ENCODE measurements at places on chromosomes 11 and 22.

DNA sequence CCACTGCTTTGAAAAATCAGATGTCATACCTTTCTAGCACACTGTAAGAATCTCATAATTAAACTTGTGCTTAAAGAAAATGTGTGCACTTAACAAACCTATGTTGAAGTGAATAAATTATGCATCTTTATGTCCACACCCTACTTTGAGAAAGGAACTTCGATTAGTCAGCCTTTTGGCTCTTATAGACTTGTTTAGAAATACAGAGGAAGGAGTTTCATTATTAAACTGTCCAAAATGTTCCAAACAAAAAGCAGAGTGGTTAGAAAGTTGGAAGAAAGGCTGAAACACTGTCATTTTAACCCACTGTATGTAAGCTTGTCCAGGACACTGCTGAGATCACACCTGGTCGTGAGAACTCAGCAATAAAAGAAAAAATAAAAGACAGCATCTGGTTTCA, 863.2 kb upstream of the CHORDC1 start:
- DNase-seq = no peak

GRCh38 chr11:94650756-94651155, 83.6 kb downstream of the PIWIL4 start:
- DNase-seq = no peak

- no peak for DNase-seq
These were observed 147.3 kb downstream of the CCDC34 start for GRCh38 chr11:27215471-27216269.

DNA sequence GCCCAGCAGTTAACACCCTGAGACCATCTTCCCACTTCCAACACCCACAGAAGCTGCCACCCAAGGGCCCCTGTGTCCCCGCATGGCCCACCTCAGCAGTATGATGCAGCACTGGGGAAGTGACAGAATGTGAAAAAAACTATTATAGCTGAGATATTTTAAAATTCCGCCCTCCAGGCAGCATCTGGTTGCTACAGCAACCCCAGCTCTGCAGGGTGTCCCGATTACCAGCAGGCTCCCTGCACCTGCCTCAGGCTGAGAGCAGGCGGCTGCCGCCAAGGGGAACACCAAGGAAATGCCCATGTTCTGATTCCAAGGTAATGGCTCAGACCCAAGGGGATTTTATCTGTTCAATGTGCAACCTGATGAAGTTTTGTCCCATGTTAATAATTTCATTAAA, 10.5 kb upstream of the TMEM121B start:
- no peak for DNase-seq

GRCh38 chr22:38313384-38313955, 3.8 kb downstream of the CSNK1E start:
- peak; percentile 8 for DNase-seq

- DNase-seq = no peak
These were observed 27.8 kb downstream of the PHLDB1 start for GRCh38 chr11:118635237-118635591.

DNA sequence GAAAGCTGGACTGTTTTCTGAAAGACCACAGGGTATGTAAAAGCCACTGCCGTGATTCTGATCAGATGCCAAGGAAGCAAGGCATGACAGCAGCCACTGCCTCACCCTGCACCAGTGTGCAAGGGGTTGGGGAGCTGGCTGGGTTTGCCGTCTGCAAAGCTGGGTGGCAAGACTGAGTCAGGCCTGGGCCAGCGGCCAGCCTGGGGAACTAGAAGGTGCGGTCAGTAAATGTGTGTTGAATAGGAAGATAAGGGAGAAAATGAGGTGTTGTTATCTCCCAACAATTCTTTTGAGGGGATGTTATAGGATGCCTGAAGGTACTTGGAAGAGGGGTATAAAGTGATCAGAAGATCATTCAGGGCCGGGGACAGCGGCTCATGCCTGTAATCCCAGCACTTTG, 8.0 kb downstream of the VSTM5 start:
- DNase-seq = no peak

DNA sequence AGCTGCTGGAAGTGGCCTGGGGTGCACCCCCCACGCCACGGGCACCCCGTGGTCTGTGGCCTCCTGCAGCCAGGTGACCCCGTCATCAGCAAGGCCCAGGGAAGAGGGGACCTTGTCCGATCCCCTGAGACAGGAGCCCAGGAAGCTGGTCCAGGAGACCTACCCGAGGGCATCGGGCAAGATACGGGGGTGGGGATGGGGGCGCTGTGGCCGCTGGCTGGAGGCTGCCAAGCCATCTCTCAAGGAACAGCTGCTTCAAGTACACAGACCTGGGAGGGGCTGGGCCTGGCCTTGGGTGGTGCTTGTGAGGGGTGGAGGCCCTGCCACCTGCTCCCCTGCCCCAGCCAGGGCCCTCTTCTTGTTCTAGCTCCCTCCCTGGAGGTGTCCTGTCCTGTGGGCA, 1272.1 kb downstream of the BRD1 start:
- no peak for DNase-seq

DNA sequence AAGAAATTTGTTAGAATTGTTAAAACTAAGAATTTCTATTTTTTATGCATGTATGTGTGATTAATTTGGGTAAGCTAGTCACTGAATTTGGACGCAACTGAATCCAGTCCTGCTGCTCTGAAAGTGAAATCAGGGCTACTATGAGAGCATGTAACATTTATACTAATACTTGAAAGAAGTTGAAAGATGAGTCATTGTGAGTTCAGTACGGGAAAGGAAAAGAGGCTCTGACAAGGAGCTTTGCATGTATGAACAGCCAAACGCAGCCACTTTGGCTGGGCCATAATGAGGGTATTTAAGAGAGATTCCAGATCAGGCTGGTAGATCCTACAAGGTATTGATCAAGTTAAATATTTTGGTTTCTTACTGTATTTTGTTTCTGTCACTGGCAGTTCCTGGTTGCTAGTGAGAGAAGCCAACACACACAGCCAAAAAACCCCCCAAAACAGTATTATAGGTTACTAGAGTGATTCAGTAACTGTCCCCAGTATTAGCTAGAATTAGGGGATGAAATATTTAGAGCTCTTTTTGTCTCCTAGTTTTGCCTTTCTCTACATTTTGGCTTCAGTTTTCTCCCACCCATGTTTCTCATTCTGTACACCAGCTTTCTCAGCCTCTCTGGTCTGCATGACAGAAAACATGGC, 14.1 kb downstream of the AASDHPPT start:
- peak; percentile 7 for DNase-seq

DNA sequence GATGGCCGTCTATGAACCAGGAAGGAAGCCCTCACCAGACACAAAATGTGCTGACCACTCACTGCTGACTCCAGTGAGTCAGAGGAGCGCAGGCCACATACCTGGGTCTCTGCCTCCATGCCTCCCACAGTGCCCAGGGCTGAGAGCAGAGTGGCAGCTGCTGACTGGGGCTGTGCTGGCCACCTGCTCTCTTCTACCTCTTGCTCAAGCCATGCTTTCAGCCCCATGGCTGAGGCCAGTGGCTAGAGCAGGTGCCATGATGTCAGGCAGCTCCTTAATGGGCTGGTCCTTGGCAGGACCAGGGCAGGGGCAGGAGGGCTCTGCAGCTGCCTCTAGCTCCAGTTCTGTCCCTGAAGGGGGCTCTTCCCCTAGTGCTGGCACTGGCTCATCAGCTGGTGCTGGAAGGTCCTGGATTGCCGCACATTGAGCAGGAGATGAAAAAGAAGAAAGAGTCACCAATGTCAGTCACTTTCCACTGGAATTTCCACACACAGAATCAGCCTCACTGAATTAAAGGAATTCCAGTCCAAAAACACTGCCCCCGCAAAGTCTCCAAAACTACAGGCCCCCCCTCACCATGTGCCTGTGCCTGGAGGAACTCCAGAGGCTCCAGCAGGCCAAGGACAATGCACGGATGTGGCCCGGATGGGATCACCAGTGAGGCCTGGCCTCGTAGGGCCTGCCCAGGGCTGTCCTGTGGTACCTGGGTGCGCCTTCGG, 86.4 kb downstream of the GGTLC2 start:
- no peak for DNase-seq

DNA sequence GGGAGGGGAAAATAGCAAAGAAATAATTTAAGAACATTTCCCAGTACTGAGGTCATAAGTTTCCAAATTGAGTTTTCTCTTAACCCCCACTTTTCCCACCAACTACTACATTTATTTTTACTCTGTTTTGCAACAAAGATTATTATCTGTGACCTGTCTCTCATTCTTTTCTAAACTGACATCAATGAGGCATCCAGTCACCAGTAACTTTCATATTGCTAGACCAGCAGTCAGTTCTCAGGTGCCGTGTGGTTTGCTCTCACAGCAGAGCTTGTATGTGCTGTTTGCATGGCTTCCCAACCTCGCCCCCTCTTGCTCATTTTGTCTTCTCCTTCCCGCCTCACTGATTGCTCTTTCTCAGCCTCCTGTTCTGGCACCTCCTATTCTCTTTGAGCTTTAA, 1091.3 kb downstream of the TBC1D22A start:
- DNase-seq = no peak

DNA sequence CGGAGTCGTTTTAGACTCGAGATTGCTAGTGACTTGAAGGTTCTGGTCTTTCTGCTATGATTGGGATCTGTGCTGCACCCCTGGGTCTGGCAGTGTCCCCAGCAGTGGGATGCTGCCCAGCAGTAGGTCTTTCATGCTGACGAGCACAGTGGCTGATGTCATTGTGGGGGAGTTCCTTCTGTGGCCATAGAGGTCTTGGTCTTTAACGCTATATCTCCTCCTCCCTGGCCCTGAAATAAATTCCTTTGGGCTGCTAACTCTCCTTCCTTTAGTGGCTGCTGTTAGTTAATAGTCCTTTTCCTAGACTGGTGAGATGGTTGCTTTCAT, 136.3 kb downstream of the TEAD1 start:
- DNase-seq = no peak

DNA sequence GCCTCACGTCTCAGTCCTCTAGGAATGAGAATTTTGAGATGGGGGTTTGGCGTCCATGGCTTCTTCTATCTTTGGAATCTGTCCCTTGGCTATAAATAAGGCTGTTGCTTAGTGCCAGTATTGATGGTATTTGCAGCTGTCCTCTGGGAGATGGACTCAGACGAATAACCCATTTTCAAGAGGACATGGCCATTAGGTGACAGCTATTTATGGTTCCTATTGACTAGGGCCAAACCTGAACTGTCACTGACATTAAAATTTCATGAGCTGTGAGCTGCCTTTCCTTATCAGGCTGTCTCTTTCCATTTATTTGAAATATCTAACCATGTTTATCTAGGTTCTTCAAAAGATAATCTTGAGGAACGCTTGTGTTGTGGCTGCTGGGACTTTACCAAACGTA, 92.7 kb downstream of the NAV2 start:
- DNase-seq = no peak

DNA sequence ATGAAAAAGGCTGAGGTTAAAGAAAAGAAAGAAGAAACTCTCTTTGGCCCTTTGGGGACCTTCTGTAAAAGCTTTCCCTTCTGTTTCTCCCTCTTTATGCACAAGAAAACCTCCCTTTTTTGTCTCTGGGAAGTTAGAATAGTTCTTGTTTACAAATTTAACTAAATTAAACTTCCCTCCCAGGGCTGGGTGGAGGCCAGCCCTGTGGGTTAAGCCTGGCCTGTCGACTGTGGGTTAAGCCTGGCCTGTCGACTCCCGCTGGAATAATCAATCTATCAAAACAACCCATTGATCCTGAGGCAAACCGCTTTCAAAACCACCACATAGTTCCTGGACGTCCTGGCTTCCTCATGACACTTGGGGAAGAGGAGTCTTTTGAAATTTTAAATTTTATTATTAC, 1.2 kb upstream of the DRG1 start:
- no peak for DNase-seq

GRCh38 chr11:91093141-91093540, 870.3 kb upstream of the CHORDC1 start:
- DNase-seq = no peak

DNA sequence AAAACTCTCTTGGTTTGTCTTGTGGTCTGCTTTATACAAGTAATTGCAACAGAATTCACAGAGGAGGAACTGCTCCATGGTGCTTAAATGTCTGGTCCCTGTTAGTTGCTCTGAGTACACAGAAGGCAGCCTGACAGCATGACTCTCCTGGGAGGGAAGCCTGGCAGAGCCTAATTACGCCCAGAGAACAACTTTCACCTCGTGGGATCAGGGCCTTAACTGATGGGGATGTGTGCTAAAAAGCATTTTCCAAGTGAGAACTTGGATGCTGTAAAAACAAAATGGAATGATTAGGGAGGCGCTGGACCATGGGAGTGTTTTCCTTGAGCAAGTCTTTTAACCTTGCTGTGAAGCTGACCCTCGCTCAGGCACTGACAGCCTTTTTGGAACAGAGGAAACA, 154.0 kb upstream of the TENM4 start:
- DNase-seq = no peak

DNA sequence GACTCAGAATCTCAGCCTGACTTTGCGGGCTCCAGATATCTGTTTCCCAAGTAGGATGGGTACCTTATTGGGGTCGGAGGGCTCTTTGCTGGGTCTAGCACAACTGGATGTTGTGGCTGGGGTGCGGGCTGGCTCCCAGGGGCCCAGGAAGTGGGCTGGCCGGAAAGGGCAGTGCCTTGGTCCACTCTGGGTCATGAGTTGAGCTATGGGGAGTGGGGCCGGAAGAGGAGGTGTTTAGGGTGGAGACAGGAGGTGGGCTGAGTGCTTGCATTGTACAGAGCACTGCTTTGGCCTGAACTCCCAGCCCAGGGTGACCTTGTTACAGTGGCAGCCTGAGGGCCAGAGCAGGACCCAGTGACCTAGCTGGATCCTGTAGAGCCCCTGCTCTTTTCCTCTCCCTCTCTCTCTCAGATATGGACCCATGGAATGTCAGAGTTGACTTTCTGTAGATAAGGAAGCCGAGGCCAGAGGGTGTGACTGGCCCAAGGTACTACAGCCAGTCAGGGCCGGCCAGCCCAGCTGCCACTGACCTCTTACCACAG, 13.2 kb downstream of the PHLDB1 start:
- DNase-seq = no peak

DNA sequence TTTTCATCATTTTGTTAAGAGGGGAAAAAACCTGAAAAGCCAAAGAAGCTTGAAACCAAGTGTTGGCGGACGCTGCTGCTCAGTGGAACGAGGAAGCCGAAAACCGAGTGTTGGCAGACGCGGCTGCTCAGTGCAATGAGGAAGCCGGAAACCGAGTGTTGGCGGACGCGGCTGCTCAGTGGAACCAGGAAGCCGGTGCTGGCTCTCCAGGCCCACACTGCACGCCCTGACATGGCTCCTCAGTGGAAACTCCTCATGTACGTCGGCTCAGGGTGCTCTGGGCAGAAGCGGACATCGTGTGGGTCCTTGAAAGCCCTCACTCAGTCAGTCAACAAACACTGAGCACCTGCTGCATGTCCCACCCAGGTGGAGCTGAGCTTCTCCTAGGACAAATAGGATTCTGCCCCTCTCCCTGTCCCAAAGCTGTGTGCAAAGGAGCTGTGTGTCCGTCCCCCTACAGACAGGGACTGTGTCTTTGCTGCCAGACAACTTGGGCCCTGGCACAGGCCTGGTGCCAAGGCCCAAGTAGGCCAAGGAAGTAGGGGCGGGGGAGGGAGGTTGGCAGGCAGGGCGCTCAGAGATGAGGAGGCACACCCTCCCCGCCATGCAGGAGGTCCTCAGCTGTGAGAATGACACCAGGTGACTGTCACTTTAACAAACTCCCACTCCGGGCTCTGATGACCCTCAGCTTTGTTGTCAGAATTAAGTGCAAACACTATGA, 37.3 kb downstream of the PHF21B start:
- peak; percentile 42 for DNase-seq

GRCh38 chr22:25112538-25113253, 87.0 kb upstream of the CRYBB3 start:
- no peak for DNase-seq

Measured in activated naive CD4-positive, alpha-beta T cell treated with Interleukin-2 at 50 U/mL for 16 hours (primary cell).